NCI-H446 (cell line): ENCODE measurements at places on chromosomes 5 and 9.

DNA sequence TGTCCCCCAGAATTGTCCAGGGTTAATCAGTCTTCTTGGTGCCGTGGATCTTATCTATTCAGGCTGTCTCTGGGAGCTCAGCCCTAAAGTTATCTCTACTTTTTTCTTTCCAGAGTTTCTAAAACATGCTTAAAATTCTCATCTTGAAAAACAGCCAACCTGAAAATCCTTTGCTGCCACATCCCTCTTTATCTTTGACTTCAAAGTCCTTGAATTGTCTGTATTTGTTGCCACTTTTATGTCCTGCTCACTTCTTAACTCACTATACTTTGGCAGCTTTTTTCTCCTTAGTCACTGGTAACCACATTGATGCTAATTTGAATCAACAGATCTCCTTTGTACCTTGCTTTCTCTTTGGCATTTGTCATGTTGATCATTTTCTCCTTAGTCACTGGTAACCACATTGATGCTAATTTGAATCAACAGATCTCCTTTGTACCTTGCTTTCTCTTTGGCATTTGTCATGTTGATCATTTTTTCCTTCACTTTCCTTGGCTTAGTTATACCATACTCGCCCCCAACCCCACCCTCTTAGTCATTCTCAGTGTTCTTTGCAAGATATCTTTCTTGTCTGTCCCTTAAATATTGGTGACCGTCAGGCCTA lies 8.5 kb downstream of the DMXL1 start:
- DNase-seq = no peak

DNA sequence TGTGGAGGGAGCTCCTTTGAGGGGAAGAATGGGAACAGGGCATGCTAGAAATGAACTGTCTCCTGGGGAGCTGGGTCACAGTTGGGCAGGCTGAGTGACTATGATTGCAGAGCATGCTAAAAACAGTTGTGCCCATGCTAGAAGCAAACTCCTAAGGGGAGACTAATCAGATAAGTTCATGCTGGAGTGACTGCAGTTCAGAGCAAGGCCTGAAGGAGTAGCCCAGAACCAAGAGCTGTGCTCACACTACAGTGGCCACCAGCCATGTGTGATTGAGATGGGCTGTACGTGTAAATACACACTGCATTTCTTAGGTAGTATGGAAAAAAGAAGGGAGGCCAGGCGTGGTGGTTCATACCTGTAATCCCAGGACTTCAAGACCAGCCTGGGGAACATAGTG lies 10.3 kb upstream of the AK1 start:
- DNase-seq = no peak

DNA sequence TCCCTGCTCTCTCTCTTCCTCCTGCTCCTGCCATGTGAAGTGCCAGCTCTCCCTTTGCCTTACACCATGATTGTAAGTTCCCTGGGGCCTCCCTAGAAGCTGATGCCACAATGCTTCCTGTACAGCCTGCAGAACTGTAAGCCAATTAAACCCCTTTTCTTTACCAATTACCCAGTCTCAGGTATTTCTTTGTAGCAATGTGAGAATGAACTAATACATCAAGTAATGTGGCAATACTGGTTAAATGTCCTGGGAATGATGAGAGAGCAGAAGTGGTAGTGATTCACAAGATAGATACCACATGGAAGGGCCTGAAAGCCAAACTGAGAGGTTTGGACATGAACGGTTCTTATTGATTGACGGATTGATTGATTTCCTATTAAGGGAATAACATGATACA lies 62.6 kb upstream of the IL12B start:
- no peak for DNase-seq

- DNase-seq = no peak
Observed at GRCh38 chr5:146716636-146717035, 161.9 kb downstream of the PPP2R2B start.

GRCh38 chr5:23727271-23727670 lies 219.9 kb downstream of the PRDM9 start:
- no peak for DNase-seq

DNA sequence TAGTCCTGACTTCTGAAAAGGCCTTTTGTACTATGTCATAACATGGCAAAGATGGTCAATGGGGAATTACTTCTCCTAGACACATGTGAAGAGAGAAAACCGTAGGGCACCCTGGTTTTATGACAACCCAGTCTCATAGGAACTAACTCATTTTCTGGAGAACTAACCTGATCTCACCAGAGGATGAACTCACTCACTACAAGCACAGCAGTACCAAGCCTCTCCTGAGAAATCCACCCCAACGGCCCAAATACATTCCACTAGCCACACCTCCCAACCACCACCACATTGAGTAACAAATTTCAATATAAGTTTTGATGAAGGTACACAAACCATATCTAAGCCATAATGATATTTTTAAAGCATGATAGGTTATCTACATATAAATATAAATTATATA lies 909.3 kb upstream of the CDH10 start:
- DNase-seq = no peak

- peak; percentile 99 for DNase-seq
Observed at GRCh38 chr9:14271093-14271673, 42.8 kb downstream of the NFIB start.

DNA sequence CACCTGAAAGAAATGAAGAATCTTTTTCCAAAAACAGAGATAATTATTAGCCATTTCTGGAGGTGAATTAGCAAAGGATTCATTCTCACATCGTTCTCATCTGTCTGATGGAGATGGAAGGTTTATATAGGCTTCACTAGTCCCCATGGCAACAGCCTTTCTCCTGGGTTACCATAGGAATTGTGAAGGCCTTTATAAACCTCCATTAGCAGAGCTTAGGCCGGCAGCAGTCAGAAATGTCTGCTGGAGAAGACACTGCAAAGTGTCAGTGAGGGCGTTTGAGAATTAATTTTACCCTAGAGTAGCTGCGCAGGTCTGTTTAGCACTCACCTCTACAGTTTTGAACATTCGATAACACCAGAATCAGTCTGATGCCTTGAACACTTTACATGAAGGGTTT lies 290.4 kb upstream of the NR4A3 start:
- DNase-seq = no peak

- peak; percentile 8 for DNase-seq
Observed at GRCh38 chr5:112616812-112617547, 120.7 kb upstream of the APC start.

GRCh38 chr5:34750206-34750605 lies 88.8 kb upstream of the TTC23L start:
- no peak for DNase-seq

GRCh38 chr5:108681079-108681921 lies 66.4 kb upstream of the FER start:
- peak; percentile 35 for DNase-seq

DNA sequence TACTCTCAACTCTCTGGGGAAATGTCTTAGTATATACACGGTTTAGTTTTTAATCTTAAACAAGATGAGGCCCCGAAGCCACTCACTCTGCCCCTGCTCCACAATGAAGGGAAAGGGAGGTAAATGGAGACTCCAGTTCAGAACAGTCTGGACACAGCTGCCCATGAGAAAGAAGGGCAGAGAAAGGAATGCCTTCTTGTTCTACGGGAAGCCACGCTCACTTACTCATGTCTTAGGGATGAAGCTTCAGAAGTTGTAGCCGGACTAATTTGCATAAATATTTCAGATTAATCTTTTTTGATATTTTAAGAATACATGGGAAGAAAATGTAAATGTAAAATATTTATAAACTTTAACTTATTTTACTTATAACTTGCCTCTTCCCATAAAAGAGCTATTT lies 94.0 kb downstream of the COL23A1 start:
- no peak for DNase-seq

- DNase-seq = no peak
Observed at GRCh38 chr5:66812291-66812690, 216.1 kb downstream of the MAST4 start.

DNA sequence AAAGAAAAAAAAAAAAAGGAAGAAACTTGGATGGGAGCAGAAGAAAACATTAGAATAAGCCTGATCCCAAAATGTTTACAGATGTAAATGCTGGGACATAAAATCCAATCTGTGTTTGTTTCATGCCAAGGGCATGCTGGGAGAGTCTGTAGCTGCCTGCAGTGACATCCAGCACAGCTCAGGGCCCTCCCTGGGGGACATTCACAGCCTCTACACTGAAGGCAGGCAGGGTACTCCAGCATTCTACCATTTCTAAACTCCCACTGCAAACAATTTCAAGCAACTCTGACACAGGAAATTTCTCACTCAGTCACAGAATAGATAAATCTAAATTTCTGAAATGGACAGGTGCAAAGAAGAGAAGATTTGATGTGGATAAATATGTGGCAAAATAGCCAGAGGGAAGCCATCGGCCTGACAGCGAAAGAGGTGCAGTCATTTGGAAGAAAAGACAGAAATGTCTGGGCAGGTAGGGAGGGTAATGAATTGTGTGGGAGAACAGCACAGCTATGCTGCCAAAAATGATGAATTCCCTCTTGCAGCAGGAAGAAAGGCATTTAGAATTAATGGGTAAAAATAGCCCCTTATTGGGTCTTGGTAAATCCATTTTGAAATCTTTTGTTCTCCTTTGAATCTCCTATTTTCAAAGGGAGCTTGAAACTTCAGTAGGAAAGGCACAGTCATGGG lies 199.4 kb downstream of the MED10 start:
- no peak for DNase-seq

DNA sequence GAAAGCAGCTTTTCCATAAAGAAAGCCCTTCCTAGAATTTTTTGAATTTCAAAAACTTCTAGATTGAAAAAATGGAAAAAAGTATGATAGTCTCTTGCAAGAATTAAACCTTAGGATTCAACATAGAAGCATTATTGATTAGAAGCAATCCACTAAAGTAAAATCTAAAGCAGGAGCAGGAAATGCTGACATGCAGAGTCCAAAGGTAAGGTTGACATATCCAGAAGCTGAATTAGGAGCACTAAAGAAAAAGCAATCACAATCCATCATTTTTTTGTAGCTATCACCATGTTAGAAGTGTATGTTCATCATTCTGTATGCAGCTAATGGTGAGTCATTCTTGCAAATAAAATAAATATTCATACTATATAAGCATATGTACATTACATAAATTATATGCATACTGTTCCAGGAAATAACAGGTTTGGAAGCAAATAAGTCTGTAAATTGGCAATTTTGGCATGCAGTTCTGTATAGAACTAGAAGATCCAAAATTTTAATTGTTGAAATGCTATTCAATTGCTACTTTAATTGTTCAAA lies 39.4 kb upstream of the RNF180 start:
- no peak for DNase-seq

GRCh38 chr9:69976152-69976551 lies 67.5 kb upstream of the MAMDC2 start:
- DNase-seq = no peak

- no peak for DNase-seq
Observed at GRCh38 chr9:12640866-12641636, 52.1 kb upstream of the TYRP1 start.

- no peak for DNase-seq
Observed at GRCh38 chr9:136201609-136202453, 3.1 kb downstream of the LHX3 start.

GRCh38 chr9:104256031-104256695 lies 162.1 kb downstream of the SMC2 start:
- DNase-seq = no peak

DNA sequence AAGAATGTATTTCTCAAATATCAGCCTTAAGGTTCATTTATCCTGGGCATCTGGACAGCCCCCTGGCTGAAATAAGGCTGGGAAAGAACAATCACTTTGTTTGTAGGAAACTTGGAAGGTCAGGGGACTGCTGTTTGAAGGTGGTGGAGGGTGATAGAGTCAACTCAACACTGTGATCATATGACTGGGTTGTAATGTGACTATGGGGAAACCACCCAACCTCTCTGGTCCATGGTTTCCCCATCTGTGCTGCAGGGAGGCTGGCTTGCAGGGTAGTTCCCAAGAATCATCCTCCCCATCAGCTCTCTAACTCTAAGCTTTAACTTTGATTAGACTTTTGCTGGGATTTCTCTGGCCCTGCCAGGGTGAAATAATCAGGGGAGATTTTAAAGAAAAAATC lies 10.0 kb downstream of the INSYN2B start:
- no peak for DNase-seq

- DNase-seq = no peak
Observed at GRCh38 chr9:127424676-127424999, 456 bp downstream of the ZNF79 start.

DNA sequence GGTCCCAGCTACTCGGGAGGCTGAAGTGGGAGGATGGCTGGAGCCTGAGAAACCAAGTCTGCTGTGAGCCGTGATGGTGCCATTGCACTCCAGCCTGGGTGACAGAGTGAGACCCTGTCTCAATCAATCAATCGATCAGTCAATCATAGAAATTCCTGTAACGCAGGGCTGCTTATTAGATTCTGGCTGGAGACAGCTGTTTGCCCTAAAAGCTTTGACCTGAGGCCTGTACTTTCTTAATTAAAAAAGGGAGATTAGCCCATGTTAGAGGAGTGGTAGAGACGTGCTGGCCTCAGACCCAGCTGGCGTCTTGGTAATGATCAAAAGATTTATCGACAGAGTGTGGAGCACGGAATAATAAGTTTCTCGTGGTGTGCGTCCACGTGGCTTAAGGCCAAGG lies 40.5 kb upstream of the HMCN2 start:
- no peak for DNase-seq

- DNase-seq = no peak
Observed at GRCh38 chr5:5363045-5363444, 59.4 kb upstream of the ICE1 start.

GRCh38 chr5:176927562-176927961 lies 28.4 kb upstream of the HK3 start:
- DNase-seq = no peak

DNA sequence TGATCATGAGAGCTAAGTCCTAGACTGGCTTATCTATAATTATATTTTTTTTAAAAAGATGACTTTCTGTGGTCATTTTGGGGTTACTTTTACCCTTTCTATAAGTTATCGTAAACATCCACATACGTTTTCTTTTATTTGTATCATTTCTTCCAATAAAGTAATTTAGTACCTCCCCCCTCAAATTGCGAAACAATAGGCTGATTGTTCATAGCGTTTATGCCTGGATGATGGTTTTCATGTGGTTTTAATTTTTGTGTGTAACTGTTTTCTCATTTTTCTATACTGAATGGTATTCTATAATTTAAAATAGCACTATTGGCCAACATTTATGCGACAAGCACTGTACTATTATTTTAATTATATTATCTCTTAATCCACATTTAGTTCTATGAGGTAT lies 44.5 kb downstream of the SMC5 start:
- DNase-seq = no peak

GRCh38 chr9:138083873-138084272 lies 206.3 kb downstream of the CACNA1B start:
- DNase-seq = no peak

GRCh38 chr5:132220491-132220890 lies 7.2 kb downstream of the P4HA2 start:
- no peak for DNase-seq
